ENCODE measurements at places on chromosomes 11 and 22.

DNA sequence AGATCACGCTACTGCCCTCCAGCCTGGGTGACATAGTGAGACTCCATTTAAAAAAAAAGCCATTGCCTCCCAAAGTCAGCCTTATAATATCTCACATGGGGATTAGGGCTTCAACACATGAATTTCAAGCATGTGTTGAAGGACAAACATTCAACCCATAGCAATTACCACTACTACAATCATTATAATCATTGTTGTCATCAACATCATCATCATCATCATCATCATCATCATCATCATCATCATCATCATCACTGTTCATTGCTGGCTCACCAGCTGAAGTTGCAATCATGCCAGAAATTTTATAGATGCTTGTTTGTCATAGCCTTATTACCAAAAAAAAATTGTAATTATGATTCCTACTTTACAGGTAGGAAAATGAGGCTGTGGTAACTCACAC lies 762.9 kb downstream of the METTL15 start:
- DNase-seq: no peak

- DNase-seq: no peak
Observed at GRCh38 chr11:44595006-44595405, 29.5 kb downstream of the CD82 start.

DNA sequence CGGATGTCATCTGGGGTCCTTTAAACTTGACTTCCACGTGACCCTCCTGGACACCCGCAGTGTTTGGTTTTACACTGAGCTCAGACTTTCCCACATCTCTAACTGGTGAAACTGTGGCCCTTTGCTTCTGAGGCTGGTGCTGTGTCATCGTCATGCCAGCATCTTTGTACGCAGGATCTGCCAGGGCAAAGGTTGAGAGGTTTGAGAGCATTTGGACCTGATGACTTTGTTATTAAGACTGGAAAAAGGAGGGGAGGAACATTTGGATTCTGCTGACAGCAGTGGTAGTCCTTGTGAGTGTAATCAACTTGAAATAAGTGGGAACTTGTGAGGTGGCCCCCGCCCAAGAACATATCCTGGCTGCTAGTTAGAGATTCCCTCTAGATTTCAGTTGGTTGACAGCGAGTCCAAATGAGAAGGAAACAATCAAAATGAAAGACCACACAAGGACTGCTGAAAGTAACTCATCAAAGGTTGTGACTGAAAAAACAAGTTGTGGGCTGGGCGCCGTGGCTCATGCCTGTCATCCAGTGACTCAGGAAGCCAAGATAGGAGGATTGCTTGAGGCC lies 102.5 kb downstream of the KIAA1671 start:
- no peak for DNase-seq

GRCh38 chr11:9160166-9160565 lies 68.8 kb upstream of the SCUBE2 start:
- no peak for DNase-seq

DNA sequence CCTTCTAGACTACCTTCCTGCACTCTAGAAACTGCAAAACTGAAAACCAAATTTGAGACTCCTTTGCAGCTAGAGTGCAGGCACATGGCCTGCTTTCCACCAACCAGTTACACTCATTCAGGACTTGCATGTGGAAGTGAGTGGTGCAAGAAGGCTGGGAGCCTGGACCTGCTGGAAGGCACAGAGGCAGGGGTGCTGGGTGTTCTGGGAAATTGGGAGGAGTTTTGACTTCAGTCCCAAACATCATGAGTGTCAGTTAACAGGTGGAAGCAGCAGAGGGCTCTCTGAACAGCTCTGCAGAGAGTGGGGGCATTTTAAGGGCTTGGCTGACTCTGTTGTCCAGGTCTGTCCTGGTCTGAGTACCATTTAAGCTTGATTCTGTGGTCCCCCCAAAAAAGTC lies 49.3 kb upstream of the SYT13 start:
- no peak for DNase-seq

DNA sequence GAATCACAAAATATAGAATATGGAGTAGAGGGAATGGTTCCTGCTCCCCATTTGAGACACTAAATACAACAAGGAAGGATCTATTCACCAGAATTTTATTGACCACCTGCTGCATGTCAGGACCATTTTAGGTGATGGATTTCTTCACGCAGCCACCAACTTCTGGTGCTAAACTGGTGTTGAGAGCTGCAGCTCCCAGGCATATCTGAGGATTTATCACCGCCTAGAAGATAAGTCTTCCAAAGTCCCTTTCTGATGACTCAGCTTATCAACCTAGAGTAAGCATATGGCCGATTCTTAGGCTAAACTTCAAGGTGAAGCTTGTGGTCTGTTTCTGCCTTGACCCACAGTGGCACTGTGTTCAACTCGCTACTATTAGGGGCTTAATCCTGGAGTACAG lies 6.7 kb downstream of the DDI1 start:
- DNase-seq: no peak

GRCh38 chr22:16776080-16776479 lies 49.1 kb downstream of the XKR3 start:
- no peak for DNase-seq

- DNase-seq: no peak
Observed at GRCh38 chr22:37734964-37735451, 38.2 kb downstream of the TRIOBP start.

DNA sequence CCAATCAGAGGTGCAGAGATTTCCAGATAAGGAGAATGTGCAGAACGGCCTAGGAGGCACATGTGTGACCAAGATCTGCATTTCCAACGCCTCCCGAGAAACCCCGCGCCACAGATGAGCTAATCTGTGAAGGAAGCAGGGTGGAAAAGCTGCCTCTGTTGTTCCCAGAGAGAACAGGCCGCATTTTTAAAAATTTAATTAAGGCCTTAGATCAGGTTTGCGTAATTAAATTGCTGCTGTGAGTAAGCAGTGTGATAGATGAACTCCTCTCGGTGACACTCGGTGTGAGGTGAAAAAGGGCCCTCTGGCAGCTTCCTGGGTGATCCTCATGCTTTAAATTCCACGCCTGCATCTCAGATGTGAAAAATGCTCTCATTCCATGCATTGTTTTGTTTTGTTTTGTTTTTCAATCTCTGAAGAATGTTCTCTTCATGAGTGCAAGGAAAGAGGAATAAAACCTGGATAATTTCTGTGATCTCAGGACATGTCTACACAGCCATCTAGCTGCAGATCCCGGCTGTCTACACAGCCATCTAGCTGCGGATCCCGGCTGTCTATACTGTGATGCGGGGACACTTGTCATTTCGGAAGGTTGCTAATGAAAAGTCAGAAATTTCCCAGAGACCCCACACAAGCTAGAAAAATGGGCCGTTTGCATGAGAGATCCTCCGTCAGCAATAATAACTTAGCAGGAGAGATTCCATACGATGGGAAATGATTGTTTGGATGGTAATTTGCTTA lies 1398.9 kb downstream of the BRD1 start:
- no peak for DNase-seq

GRCh38 chr11:112481893-112482292 lies 221.2 kb upstream of the PLET1 start:
- DNase-seq: no peak

Measured in SW 1271 (cell line).